ENCODE measurements at places on chromosomes 7 and 10.

- no peak for DNase-seq
Observed at GRCh38 chr7:70435634-70436033, 696.3 kb upstream of the GALNT17 start.

DNA sequence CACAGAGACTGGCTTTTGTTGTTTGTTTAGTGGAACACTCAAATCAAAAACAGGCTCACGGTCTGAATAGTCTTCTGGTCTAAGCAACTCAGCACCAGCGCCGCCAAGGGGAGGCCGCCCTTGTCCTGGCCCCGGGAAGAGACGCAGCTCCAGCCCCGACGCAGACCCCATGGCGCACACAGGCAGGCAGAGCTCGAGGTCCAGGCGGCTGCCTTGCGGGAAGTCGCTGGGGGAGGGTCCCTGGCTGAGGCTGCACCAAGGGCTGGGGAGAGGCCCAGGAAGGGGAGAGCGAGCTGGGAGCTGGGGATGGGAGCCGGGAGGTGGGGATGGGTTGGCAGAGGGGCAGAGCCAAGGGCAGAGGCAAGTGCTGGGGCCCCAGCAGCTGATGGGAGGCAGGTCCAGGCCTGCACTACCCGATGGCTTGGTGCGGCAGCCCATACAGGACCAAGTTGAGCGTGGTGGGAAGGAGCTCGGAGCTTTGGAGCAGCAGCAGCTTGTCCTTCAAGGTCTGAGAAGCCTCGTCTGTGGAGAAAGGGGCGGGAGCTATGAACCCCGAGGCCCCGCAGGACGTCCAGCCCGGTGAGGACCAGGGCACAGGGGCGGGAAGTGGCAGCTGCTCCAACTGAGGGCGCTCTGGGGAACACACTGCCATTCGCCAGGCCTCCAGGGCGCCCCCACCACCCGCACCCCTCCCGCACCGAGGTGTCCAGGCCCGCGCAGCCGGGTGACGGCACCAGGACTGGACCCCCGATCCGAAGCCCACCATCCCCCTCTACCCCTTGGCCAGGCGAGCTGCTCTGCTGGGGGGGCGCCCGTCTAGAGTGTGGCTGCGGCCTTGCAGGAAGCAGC is 22.7 kb upstream of the NKX6-2 start:
- DNase-seq, result no peak

DNA sequence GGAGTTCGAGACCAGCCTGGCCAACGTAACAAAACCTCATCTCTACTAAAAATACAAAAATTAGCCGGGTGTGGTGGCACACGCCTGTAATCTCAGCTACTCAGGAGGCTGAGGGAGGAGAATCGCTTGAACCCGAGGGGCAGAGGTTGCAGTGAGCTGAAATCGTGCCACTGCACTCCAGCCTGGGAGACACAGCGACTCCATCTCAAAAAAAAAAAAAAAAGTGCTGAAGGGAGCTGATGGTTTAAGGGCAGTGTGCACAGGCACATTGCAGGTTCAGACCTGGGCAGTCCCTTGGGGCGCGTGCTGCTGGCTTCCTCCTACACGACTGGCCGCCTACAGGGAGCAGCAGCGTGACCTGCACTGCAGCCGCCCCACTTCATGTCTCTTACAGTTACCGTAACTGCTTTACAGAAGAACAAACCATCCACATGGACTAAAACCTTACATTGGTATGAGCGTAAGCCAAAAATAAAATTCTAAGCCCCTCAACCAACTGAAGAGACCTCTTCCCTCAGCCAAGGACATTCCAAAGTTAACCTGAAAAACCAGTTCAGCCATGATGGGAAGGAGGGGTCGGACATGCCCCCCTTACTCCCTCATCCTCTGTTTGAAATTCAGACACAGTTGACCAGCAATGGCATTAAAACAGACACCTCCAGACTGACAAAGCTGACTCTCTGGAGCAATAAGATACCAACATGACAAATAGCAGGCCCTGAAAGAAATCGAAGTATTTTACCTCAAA is 262.2 kb downstream of the ZMYND11 start:
- no peak for DNase-seq

DNA sequence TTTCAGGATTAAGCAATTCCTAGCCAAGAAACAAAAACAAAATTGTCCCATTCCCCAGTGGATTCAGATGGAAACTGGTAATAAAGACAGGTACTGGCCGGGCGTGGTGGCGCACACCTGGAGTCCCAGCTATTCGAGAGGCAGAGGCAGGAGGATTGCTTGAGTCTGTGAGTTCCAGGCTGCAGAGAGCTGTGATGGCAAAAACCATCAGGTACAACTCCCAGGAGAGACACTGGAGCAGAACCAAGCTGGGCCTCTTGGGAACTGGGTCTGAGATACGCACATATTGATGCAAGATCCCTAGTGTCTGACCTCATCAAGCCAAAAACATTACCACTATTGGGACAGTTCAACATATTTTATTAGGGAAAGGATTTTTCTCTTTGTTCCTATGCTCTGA is 84.0 kb upstream of the ANLN start:
- no peak for DNase-seq

DNA sequence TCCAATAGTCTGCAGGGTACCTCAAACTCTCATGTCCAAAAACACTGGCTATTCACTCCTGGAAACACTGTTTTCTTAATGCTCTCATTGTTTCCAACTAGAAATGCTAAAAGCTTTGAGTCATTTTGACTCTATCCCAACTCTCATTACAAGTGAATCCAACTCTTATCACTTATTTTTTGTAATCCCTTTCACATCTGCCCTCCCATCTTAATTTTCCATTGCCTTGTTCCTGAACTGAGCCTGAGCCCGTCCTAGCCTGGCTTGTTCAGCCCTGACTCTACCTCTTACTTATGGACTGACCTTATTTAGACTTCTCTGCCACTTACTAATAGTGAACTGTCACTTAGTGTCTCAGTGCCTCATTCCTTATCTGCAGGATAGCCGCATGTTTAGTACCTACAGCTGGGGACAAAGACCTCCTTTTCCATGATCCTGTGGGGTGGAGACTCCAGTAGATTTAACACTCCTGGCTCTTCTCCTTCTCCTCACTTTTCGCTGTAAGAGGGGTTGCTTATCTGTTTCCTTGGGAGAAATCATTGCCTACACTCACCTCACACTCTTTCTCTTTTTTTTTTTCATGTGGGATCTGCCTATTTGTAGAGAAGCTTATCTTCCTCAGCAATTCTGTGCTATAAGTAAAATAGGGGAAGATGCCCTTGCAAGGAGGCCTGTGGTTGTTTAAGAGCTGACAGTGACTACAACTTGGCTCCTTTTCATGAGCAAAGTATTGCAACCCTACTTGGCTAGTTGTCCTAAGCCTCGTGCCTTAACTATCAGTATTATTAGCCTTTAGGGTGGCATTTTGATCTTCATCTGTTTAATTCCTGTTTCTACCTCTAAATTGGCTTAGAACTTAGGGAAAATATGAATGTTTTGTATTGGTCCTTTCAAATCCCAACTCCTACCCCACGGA is 56.4 kb downstream of the SLC16A12 start:
- DNase-seq, result no peak

DNA sequence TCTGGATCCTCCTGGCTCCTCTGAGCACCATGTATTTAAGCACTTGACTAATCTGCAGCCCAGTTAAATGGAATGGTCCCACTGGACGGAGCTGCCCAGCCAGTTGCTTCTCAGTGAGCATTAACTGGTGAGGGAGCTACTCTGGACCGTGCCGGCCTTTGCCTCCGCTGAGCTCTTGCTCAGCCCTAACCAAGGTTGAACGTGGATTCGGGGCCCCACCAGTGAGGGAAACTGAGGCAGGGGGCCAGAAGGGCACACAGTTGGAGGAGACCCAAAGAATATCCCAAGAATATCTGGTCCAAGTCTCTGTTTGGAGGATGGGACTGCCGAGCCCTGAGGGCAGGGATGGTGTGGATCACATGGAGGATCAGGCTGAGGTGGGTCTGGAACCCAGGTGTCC is 13.7 kb downstream of the ADCYAP1R1 start:
- no peak for DNase-seq

DNA sequence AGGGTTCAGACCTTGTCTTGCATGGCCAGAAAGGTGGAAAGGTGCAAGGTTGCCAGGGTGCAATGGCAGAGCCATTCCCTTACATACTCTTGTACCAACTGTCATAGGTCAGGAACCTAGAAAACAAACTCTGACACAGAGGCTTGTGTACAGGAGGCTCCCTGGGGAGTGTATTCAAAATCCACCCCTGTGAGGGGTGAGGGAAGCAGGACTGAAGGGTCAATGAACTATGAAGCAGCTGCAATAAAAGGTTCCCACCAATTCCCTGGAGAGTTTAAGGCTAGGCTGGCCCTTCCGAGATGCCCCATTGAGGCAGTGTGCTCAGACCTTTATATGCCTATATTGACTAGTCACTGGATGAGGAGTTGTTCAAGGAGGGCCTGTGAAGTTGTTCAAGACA is 13.9 kb upstream of the CUZD1 start:
- no peak for DNase-seq

GRCh38 chr7:130959743-130960207 is 225.8 kb upstream of the KLF14 start:
- peak; percentile 73 for DNase-seq

- DNase-seq, result no peak
Observed at GRCh38 chr7:26185131-26185843, 15.3 kb downstream of the HNRNPA2B1 start.

- no peak for DNase-seq
Observed at GRCh38 chr10:103818105-103818504, 37.3 kb downstream of the SH3PXD2A start.

DNA sequence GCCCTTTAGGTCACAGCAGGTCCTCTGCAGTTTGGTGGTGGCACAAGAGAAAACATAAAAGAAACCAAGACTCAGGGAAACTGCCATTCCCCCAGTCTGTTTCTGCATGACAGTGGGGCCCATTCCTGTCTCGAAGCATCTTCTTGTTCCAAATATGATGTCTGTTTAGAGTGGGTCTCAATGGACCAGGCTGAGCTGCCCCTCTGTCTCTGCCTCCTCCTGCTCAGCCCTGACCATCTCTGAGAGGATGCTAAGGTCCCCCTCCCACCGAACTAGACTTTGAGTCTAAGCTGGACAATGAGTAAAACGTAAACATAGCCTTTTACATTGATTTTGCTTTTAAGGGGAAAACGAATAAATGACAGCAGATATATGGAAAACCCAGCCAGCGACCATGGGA is 40.4 kb downstream of the CLEC2L start:
- no peak for DNase-seq

- DNase-seq, result no peak
Observed at GRCh38 chr7:33832271-33832721, 73.0 kb upstream of the BMPER start.

DNA sequence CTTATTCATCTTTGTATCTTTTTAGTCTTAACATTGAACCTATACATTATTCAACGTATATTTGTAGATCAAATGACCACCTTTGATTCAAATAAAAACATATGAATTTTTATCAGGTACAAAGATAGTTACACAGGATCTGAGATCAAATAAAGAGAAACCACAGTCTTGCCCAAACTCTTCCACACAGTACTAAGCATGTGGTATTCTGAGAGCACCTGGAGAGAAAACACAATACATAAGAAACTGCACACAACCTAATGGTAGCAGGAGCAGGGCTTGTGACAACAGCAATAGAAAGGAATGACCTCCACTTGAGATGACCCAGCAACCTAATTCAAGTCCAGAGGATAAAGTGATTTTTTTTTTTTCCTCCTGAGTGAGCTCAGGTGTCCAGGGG is 6.5 kb upstream of the WASL start:
- no peak for DNase-seq

DNA sequence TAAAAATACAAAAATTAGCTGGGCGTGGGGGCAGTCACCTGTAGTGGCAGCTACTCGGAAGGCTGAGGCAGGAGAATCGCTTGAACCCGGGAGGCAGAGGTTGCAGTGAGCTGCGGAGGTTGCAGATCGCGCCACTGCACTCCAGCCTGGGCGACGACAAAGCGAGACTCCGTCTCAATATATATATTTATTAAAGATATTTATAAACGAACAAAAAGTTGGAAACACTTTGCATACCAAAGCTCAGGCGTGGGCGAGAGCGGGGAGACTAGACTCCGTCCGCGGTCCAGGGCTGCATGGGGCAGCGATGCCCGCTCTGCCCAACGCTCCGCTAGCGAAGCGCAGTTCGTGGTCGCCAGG is 7.9 kb upstream of the CRYGN start:
- DNase-seq, result no peak

DNA sequence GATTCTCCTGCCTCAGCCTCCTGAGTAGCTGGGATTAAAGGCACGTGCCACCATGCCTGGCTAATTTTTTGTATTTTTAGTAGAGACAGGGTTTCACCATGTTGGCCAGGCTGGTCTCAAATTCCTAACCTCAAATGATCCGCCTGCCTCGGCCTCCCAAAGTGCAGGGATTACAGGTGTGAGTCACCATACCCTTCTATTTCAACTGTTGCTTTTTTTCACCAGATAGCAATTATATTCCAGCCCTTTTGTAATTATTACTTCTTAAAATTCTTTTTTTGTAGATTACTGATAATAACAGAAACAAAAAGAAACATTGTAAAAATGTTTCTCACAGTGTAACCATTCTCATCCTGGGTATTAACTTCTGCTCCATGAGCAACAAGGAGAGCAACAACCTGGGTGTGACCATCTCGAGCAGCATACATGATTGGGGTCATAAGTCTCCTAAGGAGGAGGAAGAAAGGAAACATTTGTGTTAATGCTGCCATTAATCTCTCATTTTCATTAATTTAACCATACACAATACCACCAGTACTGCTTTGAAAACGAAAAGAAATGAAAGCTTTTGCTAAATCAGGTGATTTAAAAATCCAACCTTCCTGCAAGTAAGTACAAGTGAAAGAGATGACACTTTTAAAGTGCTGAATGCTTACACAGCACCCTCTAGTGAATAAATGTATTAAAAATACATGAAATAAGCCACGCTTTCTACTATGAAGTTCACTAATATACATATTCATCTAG is 41.8 kb downstream of the ASZ1 start:
- DNase-seq, result no peak

DNA sequence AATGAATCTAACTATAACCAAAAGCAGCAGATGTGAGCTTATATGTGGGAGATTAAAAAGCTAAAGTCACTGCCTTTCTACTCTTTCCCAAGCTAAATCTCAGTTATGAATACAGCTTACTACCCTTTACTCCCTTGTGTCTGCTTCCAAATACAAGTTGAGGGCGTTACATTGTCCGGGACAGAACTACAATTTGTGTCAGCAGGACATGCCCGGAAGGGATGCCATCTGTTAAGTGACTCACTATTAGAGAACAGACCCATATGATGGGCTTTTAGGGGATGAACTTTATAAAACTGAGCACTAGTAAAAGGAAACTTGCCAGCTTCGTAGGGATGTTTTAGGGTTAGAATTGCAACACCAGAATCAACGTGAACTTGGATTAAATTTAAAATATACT is 299.7 kb upstream of the CSTF2T start:
- DNase-seq, result no peak

- DNase-seq, result no peak
Observed at GRCh38 chr7:69674701-69675182, 76.5 kb downstream of the AUTS2 start.

DNA sequence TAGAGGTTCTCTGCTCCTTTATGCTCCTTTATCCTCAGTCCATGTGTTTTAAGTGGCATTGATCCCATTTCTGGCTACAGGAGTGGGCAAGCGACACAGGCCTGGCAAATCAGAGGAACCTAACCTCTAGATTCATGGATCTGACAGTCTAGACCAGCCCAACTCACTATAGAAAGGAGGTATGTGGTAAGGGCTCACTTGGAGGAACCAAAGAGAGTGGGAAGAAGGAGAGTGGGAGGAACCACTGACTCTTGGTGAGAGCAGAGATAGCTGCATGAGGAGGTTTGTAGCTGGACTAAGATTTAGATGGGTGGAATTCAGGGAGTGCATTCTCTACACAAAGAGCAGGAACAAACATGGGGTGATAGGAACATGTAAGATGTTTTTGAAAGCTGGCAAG is 11.6 kb upstream of the FRAT1 start:
- no peak for DNase-seq

Data from activated T-cell treated with anti-CD3 and anti-CD28 coated beads, Interleukin-2, amount 50 U/mL, for 24 hours (primary cell).